ENCODE measurements at places on chromosomes 4 and X. TPM values are rescaled to one million over a fixed set of nuclear protein-coding genes. Genes with fewer than 3 reads are reported as not detected.
A peak's percentile ranks its signal among the peaks of the same experiment; 100 is the strongest.

DNA sequence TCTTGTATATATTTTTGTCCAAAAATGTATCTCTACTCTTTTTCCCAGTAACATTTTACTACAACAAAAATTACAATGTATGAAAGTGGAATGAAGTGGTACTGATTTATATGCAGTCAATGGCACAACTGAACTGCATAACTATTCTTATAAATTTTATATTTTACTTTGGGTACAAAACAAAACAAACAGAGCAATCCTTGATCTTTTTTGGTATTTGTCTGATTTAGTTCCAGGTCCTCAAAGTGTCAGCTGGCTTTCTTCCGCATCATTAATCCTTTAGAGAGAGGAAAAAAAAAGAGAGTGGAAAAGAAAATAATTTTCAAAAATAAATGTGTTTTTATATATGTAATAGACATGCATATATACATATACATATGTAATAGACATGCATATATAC is 252.4 kb upstream of the SLIT2 start:
- no peaks in the 10 kb centered on the region for H3K36me3 ChIP-seq
- no peaks in the 10 kb centered on the region for H3K27me3 ChIP-seq
- no peak for DNase-seq
- no peak overlapping the region for H3K4me3 ChIP-seq
- H3K27ac ChIP-seq, result no peak overlapping the region

- no peak overlapping the region for H3K4me3 ChIP-seq
- no peak overlapping the region for H3K27ac ChIP-seq
- no peaks in the 10 kb centered on the region for H3K27me3 ChIP-seq
- peak; percentile 5 for DNase-seq
Observed at GRCh38 chrX:122584981-122585380, 599.1 kb upstream of the GRIA3 start.

DNA sequence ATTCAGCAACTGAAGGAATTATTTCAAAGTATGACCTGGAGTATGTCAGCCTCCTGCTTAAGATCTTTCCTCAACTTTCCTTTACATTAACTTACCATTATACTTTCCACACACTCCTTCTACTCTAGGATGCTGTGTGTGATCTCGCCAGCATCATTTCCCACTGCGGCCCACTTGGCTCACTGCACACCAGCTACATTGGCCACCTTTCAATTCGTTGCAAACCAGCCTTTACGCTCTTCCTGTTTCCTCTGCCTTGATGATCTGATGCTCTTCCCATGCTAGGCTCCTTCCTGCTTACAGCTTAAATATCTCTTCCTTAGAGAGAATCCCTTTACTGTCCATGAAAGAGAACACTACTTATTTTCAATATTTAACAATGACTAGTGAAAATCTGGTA is 95.1 kb downstream of the GPM6A start:
- H3K4me1 ChIP-seq, result no peaks in the 10 kb centered on the region
- DNase-seq, result no peak

- no peaks in the 10 kb centered on the region for H3K36me3 ChIP-seq
- no peak overlapping the region for H3K27ac ChIP-seq
- no peaks in the 10 kb centered on the region for H3K27me3 ChIP-seq
- H3K4me3 ChIP-seq, result peak overlapping the region; percentile 74
- peak; percentile 59 for DNase-seq
- H3K4me1 ChIP-seq, result peaks cover 69% of the 10 kb centered on the region
Observed at GRCh38 chr4:680551-680927, 6.2 kb downstream of the MYL5 start.

- no peak overlapping the region for H3K27ac ChIP-seq
- H3K27me3 ChIP-seq, result no peaks in the 10 kb centered on the region
- no peaks in the 10 kb centered on the region for H3K4me1 ChIP-seq
- H3K4me3 ChIP-seq, result no peak overlapping the region
- DNase-seq, result no peak
Observed at GRCh38 chr4:136540747-136541146, 991.5 kb downstream of the PCDH18 start.

DNA sequence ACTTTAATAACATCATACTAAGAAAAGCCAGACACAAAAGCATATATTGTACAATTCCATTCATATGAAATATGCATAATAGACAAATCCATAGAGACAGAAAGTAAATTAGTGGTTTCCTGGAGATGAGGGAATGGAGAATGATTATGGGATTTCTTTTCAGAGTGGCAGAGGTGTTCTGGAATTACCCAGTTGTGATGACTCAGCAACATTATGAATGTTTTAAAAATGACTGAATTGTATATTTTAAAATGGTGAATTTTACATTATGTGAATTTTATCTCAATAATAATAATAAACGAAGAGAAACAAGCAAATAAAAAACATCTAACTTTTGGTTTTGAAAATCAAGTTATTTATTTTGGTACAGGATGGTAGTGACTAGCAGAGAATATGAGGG is 11.2 kb downstream of the ZXDA start:
- no peaks in the 10 kb centered on the region for H3K4me1 ChIP-seq
- no peak overlapping the region for H3K4me3 ChIP-seq
- H3K27ac ChIP-seq, result no peak overlapping the region
- no peaks in the 10 kb centered on the region for H3K36me3 ChIP-seq

DNA sequence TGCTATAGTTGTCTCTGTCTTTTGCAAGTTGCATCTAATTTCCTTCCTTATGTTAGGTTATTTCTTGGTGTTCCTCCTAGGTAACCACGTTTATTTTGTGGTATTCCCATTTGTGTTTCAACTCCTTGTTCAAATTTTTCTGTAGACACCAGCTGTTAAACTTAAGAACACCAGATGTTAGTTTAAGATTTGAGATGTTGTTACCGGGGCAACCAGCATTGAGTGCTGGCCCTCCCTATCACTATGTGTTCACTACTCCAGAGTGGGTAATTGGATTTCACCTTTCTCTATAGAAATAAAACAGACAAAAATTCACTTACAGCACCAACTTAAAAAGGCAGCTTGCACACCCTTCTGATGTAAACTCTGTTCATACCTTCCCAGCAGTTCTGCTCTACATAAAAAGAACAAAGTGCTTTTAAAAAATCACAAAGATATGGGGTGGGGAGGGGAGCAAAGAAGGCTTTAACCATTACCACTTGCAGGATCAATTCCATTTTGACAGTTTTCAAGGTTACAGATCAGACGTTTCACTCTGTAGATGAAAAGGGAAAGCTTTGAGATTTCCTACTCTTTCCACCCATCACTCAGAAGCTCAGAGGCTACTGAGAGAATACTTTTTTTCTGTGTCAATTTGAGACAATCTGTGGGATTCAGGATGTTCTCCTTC is 82.9 kb downstream of the DKK2 start:
- no peaks in the 10 kb centered on the region for H3K27me3 ChIP-seq
- no peaks in the 10 kb centered on the region for H3K36me3 ChIP-seq
- no peaks in the 10 kb centered on the region for H3K4me1 ChIP-seq
- H3K4me3 ChIP-seq, result no peak overlapping the region

DNA sequence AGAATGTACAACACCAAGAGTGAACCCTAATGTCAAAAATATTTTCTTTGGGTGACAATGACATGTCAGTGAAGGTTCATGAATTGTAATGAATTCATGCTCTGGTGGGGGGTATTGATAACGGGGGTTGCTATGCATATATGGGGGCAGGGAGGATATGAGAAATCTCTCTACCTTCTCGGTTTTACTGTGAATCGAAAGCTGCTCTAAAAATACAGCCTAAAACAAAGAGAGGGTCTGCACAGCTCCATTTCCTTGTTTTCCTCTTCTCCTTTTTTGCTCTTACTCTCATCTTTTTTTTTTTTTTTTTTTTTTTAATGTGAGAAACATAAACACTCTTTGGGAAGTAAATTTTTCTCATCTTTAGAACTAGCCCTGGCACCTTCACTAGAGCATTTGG is 85.8 kb downstream of the DCTD start:
- H3K27me3 ChIP-seq, result peaks cover 3% of the 10 kb centered on the region
- H3K36me3 ChIP-seq, result no peaks in the 10 kb centered on the region

GRCh38 chrX:16839219-16839851 is 30.8 kb downstream of the RBBP7 start:
- H3K36me3 ChIP-seq, result no peaks in the 10 kb centered on the region
- H3K4me3 ChIP-seq, result no peak overlapping the region
- H3K4me1 ChIP-seq, result peaks cover 6% of the 10 kb centered on the region

DNA sequence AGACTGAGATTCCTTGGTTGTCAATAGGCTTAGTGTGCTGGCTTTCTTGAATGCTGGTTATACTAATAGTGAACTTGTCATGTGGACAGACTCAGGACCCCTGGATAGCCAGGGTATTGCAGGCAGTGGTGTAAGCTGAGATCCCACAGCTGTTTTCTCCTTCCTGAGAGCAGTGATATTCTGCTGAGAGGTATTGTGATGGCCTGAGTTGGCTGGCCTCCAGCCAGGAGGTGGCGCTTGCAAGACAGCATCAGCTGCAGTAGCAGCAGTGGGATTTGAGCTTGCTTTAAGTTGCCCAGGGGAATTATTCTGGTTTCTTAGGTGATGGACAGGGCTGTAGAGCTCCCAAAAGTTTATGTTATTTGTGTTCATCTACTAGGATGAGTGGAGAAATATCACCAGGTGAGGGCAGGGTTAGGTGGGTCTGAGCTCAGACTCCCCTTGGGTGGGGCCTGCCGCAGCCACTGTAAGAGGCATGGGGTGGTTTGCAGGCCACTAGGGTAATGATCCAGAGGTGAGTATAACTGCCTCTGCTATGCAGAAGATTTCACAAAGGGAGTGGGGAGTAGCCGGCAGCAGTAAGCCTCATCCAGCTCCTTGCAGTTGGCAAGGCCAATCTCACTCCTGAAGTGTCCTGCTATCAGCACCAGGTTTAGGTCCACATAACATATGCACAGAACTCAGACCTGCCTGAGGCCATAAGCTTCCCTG is 66.2 kb downstream of the IL15 start:
- no peak for DNase-seq
- H3K4me3 ChIP-seq, result no peak overlapping the region
- no peaks in the 10 kb centered on the region for H3K36me3 ChIP-seq
- no peaks in the 10 kb centered on the region for H3K27me3 ChIP-seq
- H3K27ac ChIP-seq, result no peak overlapping the region

DNA sequence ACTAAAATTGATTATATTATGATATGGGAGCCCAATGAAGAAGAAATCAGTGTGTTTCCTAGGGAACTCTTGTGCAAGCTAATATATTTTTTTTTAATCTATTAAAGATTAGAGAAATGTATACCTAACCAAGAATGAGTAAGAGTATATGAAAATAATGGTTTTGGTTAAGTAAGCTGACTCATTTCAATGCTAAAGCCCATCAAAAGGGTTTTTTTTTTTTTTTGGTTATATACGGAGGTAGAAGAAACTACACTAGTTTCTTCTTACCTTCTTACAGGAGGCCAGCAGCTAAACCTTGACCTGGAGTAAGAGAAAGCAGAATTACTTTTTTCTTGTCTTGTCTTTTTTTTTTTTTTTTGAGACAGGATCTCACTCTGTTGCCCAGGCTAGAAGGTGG is 27.5 kb downstream of the RUFY3 start:
- no peaks in the 10 kb centered on the region for H3K36me3 ChIP-seq
- H3K27ac ChIP-seq, result no peak overlapping the region
- no peak overlapping the region for H3K4me3 ChIP-seq
- no peaks in the 10 kb centered on the region for H3K27me3 ChIP-seq
- DNase-seq, result no peak

DNA sequence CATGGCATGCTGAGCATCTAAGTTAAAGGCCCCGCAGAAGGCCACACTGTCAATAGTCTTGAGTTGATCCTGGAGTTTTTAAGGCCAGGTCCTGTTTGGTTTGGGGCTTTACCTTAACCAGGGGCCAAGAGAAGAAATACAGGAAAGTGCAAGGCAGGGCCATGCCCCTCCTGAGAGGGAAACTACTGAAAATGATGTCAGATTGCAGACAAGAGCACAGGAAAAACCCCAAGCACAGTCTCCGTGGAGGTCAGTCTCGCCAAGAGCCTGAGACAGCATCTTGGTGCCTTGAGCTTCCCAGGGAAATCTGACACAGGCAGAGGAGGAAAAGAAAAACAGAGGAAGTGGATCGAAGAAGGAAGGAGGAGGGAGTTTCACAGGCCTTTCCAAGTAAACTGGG is 32.2 kb upstream of the GATB start:
- no peak overlapping the region for H3K4me3 ChIP-seq
- no peaks in the 10 kb centered on the region for H3K4me1 ChIP-seq
- DNase-seq, result no peak
- no peaks in the 10 kb centered on the region for H3K36me3 ChIP-seq

DNA sequence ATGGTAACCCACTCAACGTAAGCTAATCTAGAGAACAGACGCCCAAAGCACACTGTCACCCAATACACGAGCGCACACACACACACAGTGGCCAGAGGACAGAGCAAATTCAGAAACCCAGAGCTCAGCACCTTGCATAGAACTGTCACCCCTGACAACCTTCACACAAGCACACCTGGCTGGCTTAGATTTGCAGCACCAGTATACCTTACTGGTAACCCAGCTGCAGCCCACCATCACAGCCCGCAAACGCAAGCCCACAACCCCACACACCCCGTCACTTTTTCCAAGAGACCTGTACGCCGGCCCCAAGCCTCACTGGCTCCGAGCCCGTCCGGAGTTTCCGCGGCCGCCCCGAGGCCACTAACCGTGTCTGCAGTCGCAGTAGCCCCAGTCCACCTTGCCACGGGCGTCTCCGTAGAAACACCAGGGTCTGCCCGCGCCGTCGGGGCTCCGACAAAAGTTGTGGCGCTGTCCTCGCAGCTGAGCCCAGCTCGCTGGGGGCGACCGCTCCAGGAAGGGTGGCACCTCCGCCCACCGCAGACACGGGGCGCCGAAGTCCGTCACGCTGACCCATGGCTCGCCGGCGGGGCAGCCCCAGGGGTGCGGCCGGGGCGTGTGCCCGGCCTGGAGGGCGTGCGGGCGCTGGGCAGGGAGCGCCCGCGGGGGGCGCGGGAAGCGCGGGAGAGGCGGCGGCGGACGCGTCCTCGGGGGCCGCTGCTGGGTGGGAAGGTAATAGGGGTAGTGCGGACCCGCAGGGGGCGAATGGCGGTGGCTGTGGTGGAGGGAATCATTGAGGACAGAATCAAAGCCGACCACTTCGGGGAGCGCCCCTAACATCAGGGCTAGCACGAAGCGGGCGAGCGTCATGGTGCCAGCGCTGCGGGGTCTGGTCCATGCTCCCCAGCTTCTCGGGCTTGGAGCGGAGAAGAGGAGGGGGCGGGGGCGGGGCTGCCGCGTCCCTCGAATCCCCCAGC is 664 bp downstream of the PRSS12 start:
- peak overlapping the region; percentile 60 for H3K4me3 ChIP-seq
- peak overlapping the region; percentile 52 for H3K27ac ChIP-seq
- peaks cover 22% of the 10 kb centered on the region for H3K4me1 ChIP-seq
- H3K36me3 ChIP-seq, result no peaks in the 10 kb centered on the region
- peaks cover 56% of the 10 kb centered on the region for H3K27me3 ChIP-seq

- no peaks in the 10 kb centered on the region for H3K36me3 ChIP-seq
- peak; percentile 59 for DNase-seq
- no peaks in the 10 kb centered on the region for H3K27me3 ChIP-seq
- H3K4me1 ChIP-seq, result no peaks in the 10 kb centered on the region
- no peak overlapping the region for H3K27ac ChIP-seq
Observed at GRCh38 chr4:69781458-69782418, 21.3 kb upstream of the SULT1B1 start.

Gene PAGE4
- not detected for total RNA-seq

Gene FATE1
- not detected for total RNA-seq

Gene NPY2R
- total RNA-seq, result 1.8 TPM

Gene SOX3
- total RNA-seq, result not detected

Gene ADH1B
- 101 TPM for total RNA-seq

Gene USP17L30
- not detected for total RNA-seq

Gene FANCB
- not detected for total RNA-seq

Gene AP1AR
- total RNA-seq, result 13.9 TPM

Gene SHROOM2
- total RNA-seq, result 4.7 TPM

Gene UCP1
- not detected for total RNA-seq

Gene TAF7L
- not detected for total RNA-seq

Gene SLC9B1
- total RNA-seq, result not detected

Measured in stomach (tissue), 19 donors.